ENCODE measurements at places on chromosomes 1 and 21.

DNA sequence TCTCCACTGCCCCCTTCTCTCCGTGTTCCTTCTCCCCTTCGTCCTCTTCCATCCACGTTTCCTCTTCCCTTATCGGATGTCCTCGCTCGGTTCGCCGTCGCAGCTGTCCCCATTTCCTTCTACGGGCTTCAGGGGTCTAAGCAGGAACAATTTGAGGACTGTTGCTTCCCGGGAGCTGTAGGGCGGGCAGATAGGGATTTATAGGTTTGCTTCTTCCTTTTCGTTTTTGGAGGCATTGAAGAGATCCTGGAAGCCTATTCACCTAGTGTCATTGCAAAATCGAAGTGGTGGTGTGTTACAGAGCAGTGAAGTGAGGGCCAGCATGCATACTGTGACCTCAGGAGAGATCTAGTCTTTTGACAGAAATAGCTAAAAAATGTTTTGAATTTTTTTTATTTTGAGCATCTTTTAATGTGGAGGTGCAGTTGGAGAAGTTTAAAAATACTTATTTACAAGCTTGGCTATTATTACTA is 897 bp downstream of the ZYG11B start:
- DNase-seq, result peak; percentile 48

DNA sequence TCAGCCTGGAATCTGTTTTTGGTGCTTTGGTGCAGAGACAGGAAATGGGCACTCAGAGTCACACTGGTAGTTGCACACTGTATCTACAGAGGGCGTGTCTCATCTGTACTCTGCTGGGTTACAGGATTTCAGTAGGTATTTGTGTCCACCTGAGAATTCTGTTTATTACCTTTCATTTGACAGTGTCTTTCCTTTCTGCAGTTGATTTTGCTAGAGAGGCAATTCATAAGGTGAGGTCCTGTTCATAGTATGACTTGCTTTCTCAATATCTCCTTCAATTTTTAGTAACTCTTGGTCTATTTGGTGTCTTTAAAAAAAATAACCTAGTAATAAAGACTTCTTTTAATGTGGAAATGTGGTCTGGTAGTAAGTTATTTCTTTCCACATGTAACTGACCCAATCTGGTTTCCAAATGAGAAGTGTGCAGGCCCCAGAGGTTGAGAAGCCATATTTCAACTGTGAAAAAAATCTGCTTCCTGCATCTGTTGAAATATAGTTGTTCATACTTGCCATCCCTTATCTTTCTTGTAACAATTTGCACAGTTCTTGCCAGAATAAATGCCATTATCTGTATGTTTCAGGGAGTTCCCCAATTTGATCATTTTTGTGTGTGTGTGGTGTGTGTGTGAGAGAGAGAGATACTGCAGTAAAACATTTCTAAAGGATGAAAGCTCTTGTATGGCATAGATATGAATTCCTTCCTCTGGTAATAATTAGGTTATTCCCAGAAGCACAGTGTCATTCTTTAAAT is 78.4 kb upstream of the DNAJC6 start:
- DNase-seq, result peak; percentile 82

DNA sequence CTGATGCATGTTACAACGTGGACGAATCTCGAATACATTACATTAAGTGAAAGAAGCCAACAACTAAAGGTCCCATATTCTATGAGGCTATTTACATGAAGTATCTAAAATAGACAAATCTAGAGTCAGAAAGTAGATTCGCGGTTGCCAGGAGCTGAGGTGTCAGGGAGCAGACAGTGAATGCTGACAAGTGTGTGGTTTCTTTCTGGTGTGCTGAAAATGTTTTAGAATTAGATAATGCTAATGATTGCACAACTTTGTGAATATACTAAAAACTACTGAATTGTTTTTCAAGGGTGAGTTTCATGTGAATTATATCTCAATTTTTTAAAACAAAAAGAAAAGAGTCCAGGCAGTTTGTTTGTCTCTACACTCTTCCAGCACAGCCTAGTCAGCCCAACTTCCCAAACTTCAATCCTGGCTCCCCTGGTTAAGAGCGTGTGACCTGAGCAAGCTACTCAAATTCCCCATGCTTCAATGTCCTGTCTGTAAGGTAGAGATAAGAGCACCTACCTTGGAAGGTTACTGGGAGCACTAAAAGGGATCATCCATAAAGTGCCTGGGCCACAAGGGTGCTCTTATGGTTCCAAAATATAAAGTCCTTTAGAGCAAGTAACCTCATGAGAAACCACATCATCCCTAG is 20.9 kb downstream of the HLCS start:
- no peak for DNase-seq

DNA sequence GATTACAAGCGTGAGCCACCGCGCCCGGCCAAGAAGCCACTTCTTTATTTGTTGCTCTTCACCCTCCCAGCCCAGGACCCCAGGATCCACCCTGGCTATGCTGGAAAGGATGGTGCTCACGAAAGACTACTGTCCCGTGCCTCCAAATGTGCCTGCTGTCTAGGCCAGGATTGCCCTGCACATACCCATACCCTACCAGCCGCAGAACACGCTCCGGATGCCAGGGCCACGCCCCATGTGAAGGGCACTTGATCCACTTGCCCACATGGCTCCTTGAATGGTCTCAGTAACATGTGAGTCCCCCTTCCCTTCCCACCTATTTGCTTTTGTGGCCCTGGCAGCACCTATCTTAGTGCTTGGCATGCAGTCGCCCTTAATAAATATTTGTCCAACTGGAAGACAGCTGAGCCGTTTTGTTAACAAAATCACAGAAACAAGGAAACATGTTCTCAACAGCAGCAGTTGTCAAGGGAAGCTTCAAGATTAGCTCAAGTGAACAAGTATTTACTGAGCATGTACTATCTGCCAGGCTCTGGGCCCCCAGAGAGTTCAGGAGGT is 13.8 kb upstream of the UBXN10 start:
- DNase-seq, result no peak

GRCh38 chr1:86460998-86461397 is 7.7 kb upstream of the CLCA1 start:
- DNase-seq, result peak; percentile 65

DNA sequence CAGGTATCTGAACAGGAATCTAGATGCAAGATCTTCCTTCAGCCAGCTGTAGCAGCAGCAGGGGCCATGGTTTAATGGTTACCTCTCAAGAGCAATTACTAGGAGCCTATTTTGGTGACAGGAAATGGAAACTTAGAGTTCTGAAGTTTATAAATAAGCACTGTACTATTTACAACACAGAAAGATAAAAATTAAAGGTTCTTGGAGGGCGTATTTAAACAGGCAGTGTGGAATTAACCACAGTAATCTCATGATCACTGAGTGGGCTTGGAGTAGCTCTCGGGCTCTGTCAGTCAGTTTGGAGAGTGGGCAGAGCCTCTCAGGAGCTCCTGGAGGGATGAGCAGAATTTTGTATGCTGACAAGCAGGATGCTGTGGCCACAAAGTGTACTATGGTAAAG is 10.2 kb upstream of the FCRL5 start:
- DNase-seq, result no peak

- DNase-seq, result no peak
These were observed 13.8 kb downstream of the ADORA3 start for GRCh38 chr1:111489604-111490003.

GRCh38 chr21:35252831-35253230 is 203.7 kb upstream of the RUNX1 start:
- DNase-seq, result no peak

GRCh38 chr1:110487726-110488125 is 31.2 kb downstream of the KCNA10 start:
- DNase-seq, result peak; percentile 53

GRCh38 chr21:18989953-18990495 is 586.4 kb upstream of the TMPRSS15 start:
- no peak for DNase-seq

DNA sequence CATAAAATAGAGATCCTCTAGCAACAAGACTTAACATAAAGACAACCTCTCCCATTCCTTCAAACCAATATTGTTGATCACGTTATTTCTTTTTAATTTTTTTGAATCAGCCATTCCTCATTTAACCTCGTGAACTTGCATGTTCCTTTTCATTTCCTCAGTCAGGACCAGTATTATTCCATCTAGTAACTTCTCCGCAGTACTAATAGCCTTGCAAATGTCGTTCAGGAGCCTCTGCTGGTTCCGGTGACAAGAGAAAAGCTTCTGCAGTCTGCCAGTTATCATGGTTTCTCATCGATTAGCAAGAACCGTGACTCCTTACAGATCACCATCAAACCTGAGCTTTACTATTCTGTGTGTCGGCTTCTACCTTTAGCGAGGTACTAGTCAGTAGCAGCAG is 3.0 kb downstream of the APP start:
- no peak for DNase-seq

- no peak for DNase-seq
These were observed 94.5 kb upstream of the TSPAN2 start for GRCh38 chr1:115183721-115184259.

- DNase-seq, result no peak
These were observed 58.9 kb downstream of the DIPK1A start for GRCh38 chr1:92902406-92902744.

GRCh38 chr1:93288558-93288957 is 57.1 kb upstream of the DR1 start:
- DNase-seq, result peak; percentile 43

GRCh38 chr1:114388432-114389003 is 122.5 kb downstream of the TRIM33 start:
- peak; percentile 82 for DNase-seq

- DNase-seq, result no peak
These were observed 39.3 kb upstream of the TENT5C start for GRCh38 chr1:117566556-117566955.

DNA sequence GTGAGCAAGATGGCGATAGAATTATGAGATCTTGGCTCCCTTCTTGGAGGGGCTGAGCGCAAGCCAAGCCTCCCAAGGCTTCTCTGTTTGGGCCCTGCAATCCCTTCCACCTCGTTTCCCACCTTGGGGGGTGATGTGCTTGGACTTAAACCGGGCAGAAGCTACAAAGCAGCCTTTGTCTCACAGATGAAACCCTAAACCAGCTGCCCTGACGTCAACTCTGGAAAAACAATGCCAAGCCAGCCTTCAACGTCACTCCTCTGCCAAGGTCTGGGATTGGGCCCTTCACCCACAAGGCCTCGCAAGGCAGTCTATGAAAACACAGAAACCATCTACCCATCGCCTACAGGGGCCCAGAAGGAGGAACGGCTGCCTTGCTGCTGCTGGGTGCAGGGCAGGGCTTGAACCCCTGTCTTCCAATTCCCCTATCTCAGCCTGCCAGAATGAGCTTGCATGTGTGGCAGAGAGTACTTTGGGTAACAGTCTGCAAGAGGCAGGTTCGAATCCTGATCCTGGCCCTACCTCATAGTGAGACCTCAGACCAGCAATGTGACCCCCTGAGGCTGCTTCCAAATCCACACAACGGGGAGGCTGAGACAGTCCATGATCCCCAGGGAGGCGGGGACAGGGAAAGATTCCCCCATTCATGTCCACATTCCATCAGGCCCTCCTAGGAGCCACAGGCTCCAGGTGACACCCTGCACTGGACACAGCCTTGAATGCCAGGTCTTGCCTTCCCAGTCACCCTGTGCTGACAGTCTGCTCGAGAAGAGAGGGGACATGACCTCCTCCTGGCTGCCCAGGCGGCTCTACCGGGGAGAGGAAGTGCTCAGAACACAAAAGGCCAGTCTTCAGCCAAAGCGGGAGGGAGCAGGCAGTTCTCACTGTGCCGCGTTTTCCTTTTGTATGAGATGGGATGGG is 15.0 kb downstream of the IFFO2 start:
- no peak for DNase-seq

GRCh38 chr1:89953131-89953626 is 41.7 kb upstream of the ZNF326 start:
- DNase-seq, result peak; percentile 72

DNA sequence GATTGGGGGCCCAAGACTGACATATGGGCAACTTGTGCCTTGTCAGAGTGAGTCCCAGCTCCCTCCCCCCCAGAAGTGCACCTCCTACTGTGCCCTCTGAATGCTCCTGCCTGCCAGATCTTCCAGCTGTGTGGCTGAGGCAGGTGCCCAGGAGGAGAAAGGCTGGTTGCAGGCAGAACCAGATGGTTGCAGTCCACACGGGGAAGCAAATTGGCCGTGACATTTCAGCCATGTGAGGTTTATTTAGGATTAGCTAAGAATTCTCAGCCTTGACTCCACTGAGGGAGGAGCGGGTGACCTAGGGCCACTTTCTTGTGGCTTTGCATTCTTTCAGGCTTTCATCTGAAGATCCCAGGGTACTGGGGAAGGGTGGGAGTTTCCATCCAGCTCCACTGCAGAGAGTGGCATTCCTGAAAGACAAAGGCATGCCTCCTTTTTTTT is 33.8 kb downstream of the PEX14 start:
- DNase-seq, result no peak

DNA sequence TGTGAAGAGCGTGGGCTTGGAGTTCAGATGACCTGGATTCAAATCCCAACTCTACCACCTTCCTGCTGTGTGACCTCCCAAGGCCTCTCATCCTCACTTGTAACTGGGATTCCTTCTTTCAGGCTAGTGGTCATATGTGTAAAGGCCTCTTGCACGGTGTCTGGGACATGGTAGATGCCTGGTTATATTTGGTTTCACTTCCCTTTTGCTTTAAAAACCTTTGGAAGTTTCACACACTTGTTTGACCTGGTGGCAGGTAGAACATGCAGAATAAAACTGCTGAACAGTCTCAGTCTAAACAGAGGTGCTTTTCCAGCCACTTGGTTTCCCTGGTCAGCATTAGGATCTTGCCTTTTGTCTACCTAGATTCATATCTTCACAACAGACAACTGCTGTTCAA is 37.0 kb upstream of the RCAN3 start:
- DNase-seq, result no peak

DNA sequence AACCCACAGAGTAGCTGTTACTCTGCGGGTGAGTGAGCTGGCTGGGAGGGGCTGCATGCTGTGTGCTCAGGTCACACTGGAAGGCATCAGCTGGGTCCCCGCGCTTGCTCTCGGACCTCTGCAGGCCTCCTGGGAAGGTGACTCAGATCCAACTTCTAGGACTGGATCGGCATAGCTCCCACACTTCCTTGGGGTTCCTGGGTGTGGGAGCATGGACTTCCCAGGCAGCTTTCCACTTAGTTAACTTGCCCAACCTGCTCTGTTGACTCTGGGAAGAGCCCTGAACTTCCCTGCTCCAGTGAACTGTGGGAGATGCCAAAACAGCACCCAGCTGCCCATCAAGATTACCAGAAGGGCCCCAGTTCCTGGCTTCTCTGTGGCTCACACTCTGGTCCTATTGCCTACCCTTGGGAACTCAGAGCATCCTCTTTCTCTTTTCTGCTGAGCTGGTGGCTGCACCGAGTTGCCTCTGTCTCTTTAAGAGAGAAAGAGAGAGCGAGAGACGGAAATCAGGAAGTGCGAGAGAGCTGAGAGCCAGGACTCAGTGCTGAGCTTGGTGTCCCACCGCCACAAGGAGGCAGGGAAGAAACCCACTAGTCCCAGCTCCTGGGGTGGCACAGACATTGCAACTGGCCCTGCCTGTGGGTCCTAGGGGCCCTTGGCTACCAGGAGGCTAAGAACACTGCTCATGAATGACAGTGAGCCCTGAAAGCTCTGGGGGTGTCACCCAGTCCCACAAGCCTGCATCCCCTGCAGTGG is at the start of gene IKBKE:
TSS of gene IKBKE (plus strand) at position 544 of the 759 bp plus-strand sequence. CDS start 2,752 bp downstream, outside the sequence.
- peak; percentile 18 for DNase-seq
